ENCODE measurements at places on chromosomes 1 and 21.

DNA sequence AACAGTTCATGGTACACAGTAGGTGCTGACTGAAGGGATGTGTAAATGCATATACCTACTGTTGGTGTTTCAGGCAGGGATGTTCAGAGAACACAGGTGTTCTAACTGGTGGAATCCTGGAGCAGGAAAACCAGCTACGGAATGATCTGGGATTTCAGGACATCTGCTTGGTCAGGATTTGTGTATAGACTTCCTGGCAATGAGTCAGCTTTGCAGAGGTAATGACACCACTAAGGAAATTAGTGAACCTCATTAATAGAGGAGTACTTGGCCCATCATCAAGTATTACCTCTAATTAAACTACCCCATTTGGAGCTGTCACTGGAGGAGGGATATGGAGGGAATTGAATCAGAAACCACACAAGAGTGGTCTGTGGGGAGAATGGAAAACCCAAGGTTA, 7.3 kb downstream of the MRPL37 start:
- DNase-seq, result no peak

DNA sequence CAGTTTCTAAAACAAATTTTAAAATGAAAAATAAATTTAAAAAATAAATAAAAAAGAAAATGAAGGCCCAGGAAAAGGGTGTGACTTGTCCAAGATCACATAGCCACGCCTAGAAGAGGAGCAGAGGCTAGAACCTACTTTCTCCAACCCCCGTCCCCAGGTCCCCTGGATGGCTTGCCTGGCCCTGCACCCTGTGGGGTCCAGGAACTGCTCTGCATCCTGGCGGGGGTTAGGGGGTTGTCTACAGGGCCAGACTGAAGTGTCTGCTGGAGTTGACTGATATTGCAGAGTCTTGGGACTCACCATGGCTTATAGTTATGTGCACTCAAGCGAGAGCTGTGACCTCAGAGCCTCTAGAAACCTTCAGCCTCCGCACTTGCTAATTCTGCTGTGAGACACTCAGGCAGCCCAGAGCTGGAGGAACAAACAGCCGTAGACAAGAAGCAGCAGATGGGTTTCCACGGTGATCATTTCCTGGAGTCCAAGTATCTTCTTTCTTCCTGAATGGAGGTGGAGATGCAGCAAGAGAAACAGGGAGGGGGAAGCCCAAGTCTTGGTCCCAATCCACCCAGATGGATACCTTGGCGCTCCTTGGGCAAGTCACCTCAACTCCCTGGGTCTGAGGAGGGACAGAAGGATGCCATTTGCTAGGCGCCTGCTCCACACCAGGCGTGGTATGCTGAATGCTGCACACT, 5.2 kb upstream of the EXTL1 start:
- DNase-seq, result no peak

- no peak for DNase-seq
Observed at GRCh38 chr1:1908506-1908791, 6.6 kb upstream of the CALML6 start.

DNA sequence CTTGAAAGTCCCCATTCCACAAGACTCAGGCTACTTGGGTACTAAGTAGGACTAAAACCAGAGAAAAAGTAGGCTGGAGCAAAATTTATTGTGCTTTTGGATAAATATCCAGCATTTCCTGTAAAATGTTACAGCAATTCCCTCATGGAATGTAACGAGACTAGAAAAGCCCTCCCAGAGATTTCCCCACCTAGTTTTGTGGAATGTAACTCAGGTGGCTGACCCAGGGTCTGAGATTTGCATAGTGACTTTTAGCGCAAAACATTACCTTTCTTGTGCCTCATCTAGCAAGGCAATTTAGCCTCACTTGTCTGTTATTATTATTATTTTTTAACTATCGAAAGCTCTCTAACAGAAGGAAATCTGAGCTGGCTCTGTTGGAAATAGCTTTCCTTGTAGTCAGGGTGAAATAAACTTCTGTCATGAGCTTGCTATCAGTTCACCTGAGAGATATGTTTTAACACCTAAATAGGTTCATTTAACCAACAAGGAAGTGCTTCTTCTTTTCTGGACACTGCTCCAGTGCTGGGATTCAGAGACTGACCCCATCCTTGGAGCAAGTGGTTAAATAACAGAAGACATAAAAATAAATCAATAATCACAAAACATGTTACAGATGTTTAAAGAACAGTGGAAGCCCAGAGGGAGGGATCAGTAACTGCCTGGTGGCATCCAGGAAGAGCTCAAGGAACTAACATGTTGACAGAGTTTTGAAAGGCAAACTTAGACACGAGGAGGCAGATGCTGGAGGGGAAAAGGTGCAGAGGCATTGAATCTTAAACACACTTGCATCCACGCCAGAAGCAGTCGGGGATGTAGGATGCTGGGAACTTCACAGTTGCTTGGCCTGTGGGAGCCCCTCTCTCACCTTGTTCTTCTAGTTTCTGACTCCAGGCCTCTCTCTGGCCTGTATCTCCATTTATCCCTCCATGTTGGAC, 68.3 kb upstream of the RHOU start:
- peak; percentile 15 for DNase-seq

- DNase-seq, result no peak
Observed at GRCh38 chr1:184952428-184952827, 21.9 kb downstream of the NIBAN1 start.

- no peak for DNase-seq
Observed at GRCh38 chr1:87367549-87367948, 38.9 kb downstream of the LMO4 start.

GRCh38 chr1:175471039-175471800, 272.2 kb downstream of the TNR start:
- DNase-seq, result peak; percentile 83

DNA sequence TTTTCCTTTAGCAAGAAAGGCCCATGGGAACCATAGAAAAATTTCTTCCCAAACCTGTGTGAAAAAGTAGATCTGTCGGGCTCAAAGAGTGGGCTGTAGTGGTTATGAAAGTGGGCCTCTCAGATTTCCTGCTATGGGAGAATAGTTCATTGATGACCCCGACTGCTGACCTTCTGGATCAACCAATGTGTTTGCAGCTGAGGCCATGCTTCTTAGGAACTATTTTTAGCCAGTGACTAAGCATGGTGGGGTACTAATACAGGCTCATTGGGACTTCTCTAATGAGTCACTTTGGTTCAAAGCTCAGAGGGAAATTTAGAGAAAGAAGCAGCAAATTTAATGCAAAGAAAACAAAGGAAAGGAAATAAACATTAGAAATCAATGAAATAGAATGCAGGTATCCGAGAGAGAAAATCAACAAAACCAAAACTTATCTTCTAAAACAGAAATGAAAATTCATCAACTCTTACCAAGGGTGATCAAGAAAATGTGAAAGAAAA, 12.6 kb upstream of the PSMA5 start:
- peak; percentile 34 for DNase-seq

- no peak for DNase-seq
Observed at GRCh38 chr1:71778940-71779339, 503.4 kb downstream of the NEGR1 start.

DNA sequence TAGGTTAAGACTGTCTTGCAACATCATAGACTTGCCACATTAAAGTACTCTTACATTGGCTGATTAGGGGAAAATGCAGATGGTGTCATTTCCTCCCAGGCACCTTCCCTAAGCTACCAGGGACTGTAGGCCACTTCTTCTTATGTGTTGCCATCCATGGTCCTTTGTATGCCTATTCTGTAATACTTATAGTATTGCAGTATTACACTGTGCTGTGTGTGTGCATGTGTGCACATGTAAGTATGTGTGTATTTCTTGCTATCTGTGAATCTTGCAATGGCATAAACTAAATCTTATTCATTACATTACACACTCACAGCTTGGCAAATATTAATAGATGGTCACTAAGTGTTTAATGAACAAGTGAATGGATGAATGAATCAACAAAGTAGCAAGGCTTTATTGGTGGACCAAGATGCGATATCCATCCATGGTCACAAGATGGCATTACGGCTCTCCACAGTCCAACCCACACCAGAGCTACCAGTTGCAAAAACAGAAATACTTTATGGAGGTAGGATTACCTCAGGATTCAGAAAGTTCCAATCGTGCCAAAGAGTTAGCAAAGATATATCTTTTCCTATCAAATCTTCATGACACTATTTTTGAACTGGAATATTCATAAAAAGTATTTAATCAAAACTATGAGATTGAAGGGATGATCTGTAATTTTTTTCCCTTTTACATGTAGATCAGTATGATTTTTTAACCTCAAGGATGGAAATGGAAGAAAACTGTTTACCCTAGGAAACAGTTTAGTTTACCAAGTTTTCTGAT, 160.2 kb downstream of the DENND1B start:
- peak; percentile 67 for DNase-seq

DNA sequence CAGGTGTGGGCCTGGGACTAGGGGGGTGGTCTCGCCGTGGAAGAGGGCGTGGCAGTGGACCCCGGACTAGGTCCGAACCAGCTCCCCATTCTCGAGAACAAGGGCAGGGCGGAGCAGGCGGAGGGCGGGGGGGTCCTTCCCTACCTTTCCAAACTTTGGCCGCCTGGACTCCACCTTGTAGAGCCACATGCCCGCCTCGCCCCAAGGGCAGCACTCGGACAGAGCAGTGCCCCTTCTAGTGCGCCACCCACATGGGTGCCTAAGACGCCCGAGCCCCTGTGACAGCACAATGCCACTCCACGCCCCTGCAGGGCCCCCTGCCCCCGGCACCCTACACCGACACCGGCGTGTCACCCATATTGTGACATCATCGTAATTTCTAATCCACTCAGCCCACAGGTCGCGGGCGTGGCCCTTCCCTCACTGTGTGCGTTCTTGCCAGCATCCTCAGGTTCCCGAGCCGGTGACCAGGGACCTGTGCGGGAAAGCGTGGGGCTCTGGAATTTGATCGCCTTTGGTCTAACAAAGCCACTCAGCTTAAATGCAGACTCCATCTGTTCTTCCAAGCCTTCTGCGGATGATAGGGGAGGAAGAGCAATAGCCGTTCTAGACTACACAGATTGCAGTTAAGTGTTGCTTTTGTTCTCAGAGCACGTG, 553 bp upstream of the STMN1 start:
- DNase-seq, result peak; percentile 49

GRCh38 chr1:155256058-155256852, 972 bp upstream of the ENTREP3 start:
- no peak for DNase-seq

GRCh38 chr1:94121411-94121821, 468 bp upstream of the ABCA4 start:
- DNase-seq, result no peak

DNA sequence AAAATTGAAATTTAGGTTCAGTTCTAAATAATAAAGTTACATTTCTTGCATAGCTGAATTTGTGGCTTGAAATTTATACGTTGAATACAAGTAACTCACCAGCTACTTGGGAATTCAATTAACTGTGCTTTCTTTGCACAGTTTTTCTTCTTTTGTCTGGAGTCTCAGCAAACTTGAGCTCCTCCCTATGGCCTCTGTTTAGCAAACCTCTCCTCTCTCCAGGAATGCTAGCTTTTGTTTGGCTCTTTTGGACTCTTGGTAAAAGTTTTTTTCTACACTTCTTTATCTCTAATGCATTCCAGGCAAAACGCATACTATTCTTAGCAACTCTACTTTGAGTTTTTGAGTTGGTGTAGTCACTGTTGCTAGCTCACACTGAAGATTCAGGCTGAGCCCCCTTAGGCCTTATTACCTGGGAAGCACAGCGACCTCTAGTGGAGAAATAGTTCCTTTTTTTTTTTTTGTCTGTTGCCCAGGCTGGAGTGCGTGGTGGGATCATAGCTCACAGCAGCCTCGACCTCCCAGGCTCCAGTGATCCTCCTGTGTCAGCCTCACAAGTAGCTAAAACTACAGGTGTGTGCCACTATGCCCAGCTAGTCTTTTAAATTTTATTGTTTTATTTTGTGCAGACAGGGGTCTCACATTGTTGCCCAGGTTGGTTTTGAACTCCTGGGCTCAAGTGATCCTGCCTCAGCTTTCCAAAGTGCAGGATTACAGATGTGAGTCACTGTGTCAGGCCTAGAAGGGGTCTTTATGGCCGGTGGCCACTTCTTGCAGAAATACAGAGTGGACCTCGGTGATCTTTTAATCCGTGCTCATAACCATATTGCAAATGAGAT, 61.7 kb downstream of the CASQ2 start:
- DNase-seq, result peak; percentile 72

GRCh38 chr1:51423073-51423821, 92.9 kb upstream of the TTC39A start:
- DNase-seq, result no peak

DNA sequence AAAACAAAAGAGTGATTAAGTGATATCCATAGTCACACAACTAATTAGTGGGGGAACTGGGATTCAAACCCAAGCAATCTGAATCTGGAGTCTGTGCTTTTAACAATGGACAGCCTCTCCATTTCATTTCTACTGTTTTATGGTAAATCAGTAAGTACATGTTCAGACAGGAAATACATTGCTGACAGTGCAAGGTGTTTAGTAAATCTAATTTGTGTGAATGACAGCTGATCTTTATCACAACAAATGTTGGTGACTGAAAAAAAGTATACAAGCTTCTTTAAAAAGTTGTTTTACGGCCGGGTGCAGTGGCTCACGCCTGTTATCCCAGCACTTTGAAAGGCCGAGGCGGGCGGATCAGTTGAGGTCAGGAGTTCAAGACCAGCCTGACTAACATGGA, 20.6 kb downstream of the DONSON start:
- DNase-seq, result no peak

DNA sequence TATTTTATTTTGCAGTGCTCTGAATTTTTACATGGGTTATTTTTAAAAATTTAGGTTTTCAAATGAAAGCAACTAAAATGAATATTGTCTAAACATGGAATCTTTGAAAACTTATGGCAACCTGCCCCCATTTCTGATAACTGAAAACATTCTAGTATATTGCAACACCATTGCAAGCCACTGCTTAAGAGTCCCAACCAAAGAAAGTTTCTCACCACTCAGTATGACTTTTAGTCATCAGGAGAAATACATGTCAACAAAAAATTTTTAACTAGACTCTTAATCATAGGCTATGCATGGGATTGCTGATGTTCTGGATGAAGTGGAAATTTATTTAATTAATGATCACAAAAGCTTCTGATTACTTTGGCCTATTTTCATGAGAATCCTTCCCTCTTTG, 112.1 kb downstream of the TNFSF18 start:
- DNase-seq, result no peak

DNA sequence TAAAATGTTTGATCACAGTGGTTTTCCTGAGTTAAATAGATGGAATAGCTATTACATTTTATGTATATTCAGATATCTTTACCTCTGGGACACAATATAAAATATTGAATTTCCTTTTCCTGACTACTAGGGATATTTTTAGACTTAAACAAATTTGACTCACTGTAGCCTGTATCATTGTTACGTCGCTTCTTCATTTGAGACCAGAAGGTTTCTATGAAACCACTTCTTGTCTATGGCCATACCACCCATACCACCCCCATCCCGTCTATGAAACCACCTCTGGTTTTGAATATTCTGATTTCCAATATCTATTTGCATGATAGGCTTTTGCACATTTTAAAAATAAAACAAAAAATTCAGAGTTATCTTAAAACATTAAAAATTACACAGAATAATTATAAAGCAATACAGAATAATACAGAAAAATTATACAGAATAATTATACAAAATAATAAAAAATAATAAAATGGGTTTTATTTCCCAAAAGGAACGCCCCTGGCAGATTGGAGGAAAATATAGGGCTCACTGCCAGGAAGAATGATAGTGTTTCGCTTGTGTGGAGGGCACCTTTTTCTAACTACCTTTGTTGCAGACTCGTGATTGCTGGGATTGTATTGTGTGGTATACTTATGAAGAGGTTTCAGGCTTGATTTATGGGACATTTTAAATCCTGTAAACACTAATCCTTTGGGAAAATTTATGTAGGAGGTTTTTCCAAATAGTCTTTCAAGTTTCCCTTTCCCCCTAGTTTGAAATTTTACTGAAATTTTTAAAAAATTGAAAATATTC, 4.7 kb downstream of the SPEN start:
- DNase-seq, result no peak

- DNase-seq, result no peak
Observed at GRCh38 chr1:52268372-52268771, 97.6 kb downstream of the CC2D1B start.

Data from hepatocyte (in vitro differentiated cells).